ENCODE measurements at places on chromosomes 7 and 10.

DNA sequence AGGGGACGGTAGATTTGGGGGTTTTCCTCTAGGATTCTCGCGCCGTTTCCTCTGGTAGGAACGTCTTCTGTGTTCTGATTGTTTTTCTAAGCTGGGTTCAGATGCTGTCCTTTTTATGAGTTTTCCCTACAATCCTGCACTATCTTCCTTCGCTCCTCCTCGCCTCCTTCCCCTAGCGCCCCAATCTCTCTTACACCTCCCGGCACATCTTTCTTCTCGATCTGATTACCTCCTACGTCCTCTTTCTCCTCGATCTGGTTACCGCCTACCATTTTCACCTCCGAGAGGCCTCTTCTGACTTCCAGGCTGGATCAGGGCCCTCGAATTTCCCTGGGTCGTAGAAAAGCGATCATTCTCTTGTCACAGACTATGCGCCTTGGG is 413 bp downstream of the BUD31 start:
- no peak for DNase-seq

GRCh38 chr10:123146894-123147634 is 872 bp upstream of the HMX2 start:
- DNase-seq, result peak; percentile 26

- no peak for DNase-seq
These were observed 2.3 kb downstream of the ZC3HC1 start for GRCh38 chr7:130048906-130049305.

GRCh38 chr10:47379901-47380300 is 4.2 kb downstream of the ZNF488 start:
- DNase-seq, result peak; percentile 13

- DNase-seq, result peak; percentile 31
These were observed 80.8 kb upstream of the RHOBTB1 start for GRCh38 chr10:61024856-61025201.
